ENCODE measurements at places on chromosomes 7 and 10.

- no peak for DNase-seq
These were observed 269.6 kb upstream of the ZMIZ1 start for GRCh38 chr10:78798976-78799730.

- no peak for DNase-seq
These were observed 83.3 kb upstream of the PPIF start for GRCh38 chr10:79263939-79264338.

GRCh38 chr7:114755856-114756255 is 166.0 kb upstream of the MDFIC start:
- no peak for DNase-seq

DNA sequence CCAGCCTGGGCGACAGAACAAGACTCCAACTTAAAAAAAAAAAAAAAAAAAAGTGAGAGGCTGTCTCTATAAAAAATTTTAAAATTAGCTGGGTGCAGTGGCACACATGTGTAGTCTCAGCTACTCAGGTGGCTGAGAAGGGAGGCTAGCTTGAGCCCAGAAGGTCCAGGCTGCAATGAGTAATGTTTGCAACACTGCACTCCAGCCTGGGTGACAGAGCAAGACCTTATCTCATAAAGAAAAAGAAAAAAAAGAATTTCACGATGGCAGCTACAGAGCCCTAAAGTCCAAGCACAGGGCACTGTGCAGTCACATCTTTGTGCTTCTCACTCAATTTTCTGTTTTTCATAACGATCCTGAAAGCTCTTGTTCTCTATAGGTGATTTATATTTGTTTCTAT is 209.5 kb upstream of the KCTD7 start:
- no peak for DNase-seq

- DNase-seq, result no peak
These were observed 39.7 kb upstream of the HPS1 start for GRCh38 chr10:98486421-98486820.

GRCh38 chr10:126876456-126876855 is 28.8 kb upstream of the DOCK1 start:
- DNase-seq, result no peak

DNA sequence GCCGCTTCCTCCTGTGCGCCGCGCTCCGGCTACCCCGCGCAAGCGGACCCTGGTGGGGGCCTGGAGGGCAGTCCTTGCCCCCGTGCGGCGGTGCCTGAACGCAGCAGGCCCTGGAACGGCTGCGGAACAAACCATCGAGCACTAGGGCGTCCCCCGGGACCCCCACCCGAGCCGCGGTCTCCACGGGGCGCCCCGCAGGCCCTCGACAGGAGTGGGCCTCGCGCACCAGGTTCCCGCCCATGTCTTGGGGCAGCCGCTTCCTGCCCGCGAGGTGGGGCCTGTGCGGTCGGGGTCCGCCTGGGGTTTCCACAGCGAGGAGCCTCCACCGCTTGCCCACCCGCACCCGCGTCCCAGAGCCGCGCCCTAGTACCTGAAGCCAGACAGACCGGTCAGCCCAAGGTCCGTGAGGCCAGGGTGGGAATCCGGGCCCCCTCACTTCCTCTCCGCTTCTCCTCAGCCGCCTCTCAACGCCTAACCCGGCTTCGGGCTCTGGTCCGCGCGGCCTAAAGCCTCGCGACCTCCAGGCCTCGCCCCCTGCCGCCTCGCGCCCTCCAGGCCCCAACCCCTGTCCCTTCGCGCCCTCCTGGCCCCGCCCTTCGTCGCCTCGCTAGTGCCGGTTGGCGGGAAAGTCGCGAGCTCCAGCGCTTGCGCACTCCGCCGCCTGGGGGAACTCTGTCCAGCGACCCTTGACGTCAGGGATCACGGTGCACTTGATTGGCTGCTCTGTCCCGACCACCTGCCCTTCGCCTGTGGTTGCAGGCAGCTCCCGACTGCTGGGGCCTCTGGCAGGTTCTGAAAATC is 7.0 kb upstream of the GBX1 start:
- DNase-seq, result no peak

- peak; percentile 11 for DNase-seq
These were observed 109.2 kb downstream of the PDGFA start for GRCh38 chr7:410395-410910.

GRCh38 chr7:134966691-134967090 is 19.6 kb upstream of the AGBL3 start:
- DNase-seq, result peak; percentile 42

GRCh38 chr10:16799621-16800020 is 17.6 kb downstream of the RSU1 start:
- DNase-seq, result no peak

DNA sequence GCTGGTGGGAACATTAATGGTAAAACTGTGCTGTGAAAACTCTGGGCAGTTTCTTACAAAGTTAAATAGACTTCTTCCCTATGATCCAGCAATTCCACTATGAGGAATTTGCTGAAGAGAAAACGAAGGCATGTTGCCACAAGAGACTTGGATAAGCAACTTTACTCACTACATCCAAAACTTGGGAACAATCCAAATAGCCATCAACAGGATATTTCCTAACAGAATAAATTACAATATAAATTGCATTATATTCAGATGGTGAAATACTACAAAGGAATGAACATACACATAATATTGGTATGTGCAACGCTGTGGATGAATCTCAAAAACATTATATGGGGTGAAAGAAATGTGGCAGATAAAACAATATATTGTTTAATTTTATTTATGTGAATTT is 21.4 kb upstream of the MKI67 start:
- no peak for DNase-seq

DNA sequence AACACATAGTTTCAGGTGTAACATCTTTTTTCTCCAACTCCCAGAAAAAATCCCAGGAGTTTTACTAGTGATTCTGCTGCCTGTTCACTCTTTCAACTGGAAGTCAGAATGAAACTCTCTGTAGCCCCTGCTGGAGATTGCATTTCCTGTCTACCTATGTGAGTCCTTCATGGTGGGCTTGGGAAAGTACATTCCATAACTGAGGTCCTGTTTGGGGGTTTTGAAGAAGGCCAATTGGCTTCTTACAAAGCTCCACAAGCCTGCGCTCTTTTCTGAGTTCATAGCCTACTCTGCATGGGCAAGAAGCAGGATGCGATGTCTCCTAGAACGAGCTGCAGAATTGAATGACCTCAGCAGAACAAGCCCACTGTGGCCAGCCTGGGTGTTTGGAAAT is 86.7 kb downstream of the LYZL2 start:
- DNase-seq, result no peak

Measured in NCI-H1417 (cell line).